ENCODE measurements at places on chromosomes 4 and X.

GRCh38 chr4:184097241-184097605 is 120.5 kb downstream of the ENPP6 start:
- no peak for DNase-seq

GRCh38 chrX:7953446-7953845 is 26.2 kb upstream of the PNPLA4 start:
- DNase-seq = no peak

DNA sequence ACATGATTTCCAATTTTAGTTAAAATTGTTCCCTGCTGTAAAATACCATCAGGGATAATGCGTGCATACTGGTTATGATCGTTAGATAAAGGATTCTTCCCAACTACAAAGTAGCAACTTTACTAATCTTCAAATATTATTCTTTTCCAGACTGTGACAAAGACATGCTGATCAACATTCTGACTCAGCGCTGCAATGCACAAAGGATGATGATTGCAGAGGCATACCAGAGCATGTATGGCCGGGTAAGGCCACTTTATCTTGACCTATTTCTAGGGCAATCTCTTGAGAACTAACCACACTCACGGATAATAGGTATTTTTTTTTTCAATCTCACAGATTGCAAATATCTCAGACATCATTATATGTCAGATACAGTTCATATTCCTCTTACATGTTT is 47.0 kb downstream of the ANXA10 start:
- no peak for DNase-seq

GRCh38 chr4:37977471-37978247 is 17.5 kb downstream of the PTTG2 start:
- peak; percentile 61 for DNase-seq

DNA sequence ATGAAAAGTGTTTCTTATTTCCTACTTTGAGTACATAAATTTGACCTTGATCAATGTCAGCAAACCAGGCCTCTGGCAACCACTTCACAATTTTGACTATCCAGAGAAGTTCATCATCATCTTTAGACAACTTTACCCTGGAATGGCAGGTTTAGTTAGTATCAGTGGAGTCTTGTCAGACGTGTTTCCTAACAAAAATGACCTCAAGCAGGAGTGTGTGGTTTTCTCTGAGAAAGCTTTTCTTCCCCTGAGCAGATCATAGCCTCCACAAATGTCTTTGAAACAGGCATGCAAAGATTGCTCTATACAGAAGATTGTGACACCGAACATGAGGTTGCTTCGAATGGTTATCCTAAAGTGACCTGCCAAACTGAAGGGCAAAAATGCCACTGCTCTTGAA is 642.3 kb downstream of the RPA4 start:
- no peak for DNase-seq

GRCh38 chr4:128653527-128654444 is 155.7 kb upstream of the JADE1 start:
- DNase-seq = no peak

- DNase-seq = no peak
These were observed 160.5 kb downstream of the RASL11B start for GRCh38 chr4:53022513-53023100.

GRCh38 chr4:101806914-101807313 is 16.4 kb downstream of the BANK1 start:
- DNase-seq = no peak

GRCh38 chr4:98610926-98611676 is 47.3 kb downstream of the TSPAN5 start:
- no peak for DNase-seq

DNA sequence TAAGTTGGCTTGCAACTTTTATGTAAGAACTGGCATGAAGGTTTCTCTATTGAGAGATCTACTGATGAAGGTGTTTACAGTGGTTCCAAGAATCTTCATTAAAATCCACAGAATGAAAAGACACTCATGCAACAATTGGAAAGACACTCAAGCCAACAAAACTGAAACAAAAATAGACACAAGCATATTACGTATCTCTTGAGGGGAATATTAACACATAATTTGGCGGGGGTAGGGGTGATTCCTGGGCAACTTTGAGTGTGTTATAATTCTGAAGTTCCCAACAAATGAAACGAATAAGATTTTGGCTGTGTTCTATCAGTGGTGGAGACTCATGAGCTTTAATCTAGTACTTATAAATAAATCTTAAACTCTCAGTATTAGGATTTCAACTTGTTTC is 75.1 kb downstream of the SPATA18 start:
- DNase-seq = no peak

DNA sequence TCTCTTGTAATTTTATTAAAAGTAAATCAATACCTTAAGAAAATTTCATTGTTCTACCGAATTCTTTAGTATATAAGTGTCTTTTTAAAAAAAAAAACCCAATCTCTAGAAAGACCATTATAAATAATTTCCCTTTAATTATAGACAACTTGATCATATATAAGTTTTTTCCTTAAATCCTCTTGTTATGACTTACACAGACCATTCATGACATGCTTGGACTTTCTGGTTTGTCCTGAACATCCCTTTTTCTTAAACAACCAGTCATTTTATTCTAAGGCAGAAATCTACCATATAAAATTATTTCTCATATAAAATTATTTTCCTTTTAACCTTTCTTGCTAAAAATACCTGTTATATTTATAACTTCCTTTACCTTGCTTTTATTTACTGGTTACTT is 15.4 kb upstream of the FHDC1 start:
- DNase-seq = no peak

- DNase-seq = no peak
These were observed 118.2 kb upstream of the KIT start for GRCh38 chr4:54539500-54540029.

DNA sequence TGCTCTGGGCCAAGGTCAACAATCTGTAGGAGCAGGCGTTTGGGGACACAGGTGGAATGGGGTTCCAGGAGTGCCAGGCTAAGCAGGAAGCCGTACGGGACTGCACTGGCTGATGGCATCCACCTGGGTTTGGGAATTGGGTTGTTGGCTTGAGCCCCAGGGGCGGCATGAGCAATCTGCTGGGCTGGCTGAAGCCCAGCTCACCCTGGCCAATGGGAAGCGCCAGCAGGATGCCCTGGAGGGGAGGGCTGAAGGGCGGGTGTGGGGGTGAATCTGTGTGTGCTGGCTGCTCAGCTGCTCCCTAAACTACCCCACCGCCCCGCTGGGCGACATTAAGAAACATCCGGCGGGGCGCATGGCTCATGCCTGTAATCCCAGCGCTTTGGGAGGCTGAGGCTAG is 8.9 kb upstream of the RGS12 start:
- no peak for DNase-seq

- peak; percentile 25 for DNase-seq
These were observed 784 bp downstream of the MAP7D3 start for GRCh38 chrX:136250191-136251040.

- no peak for DNase-seq
These were observed 438.3 kb downstream of the CENPC start for GRCh38 chr4:67106861-67107460.

- no peak for DNase-seq
These were observed 81.0 kb downstream of the ADGRA3 start for GRCh38 chr4:22434895-22435294.

GRCh38 chr4:76375703-76376102 is 45.2 kb downstream of the CCDC158 start:
- DNase-seq = no peak
